ENCODE measurements at places on chromosomes 2 and 18. TPM values are rescaled to one million over a fixed set of nuclear protein-coding genes. Genes with fewer than 3 reads are reported as not detected.

DNA sequence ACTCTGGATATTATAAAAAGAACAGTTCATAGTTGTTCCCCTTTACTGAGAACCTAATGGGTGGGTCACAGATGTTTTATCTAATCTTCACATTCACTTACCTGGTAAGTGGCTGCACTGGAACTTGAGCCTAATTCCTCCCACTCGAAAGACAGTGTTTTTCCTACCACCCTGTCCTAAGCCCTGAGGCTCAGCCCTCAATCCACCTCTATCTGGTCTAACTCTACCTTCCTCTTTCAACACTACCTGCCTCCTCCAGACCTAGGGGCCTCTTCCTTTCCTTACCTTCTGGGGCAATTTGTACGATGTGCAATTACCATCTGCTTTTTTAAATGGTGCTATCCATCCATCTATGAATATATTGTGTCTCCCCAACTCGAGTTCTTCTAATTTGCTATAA lies 9.7 kb upstream of the KIF3C start:
- DNase-seq, result no peak

CD8B2 gene
- not detected for total RNA-seq

INO80C gene
- 26.4 TPM for total RNA-seq

DNA sequence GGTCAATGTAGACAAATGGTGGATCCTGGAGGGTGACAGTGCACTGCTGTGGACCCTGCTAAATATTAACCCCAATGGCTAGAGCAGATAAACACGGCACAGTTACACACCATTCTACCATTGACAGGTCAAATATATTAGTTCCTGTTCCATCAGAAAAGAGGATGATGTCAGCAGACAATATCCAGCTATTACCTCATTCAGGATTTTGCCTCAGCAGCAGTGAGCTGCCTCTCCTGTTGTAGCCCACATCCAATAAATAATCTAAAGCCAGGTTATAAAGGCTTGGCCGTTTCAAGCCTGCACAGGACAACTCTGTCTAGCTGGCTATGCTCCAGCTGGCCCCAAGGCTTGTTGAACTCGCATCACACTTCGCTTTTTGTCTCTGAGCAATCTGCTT lies 31.6 kb upstream of the NETO1 start:
- no peak for DNase-seq

DNA sequence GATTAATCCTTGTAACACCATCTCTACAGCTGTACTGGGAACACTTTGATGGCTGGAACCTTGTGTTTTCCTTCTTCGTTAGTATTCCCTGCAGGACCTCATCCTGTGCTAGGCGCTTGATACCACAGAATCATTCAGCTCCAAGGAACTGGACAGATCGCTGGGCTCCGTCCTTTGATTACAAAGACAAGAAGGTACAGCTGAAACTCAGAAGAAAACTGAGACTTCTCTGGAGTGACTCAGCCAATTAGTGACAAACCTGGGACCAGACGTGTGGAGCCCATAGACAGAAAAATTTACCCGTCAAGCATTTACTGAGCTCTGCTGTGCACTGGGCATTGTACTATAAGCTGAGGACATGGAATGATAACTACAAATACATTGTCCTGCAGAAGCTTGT lies 67.3 kb downstream of the NCKAP5 start:
- no peak for DNase-seq

- DNase-seq, result no peak
Observed at GRCh38 chr2:26873286-26873983, 25.5 kb downstream of the DPYSL5 start.

GRCh38 chr2:19575641-19576040 lies 217.2 kb upstream of the OSR1 start:
- no peak for DNase-seq

- no peak for DNase-seq
Observed at GRCh38 chr2:110883406-110883805, 151.0 kb downstream of the ACOXL start.

PLGLB2 gene
- total RNA-seq, result 1.5 TPM

- no peak for DNase-seq
Observed at GRCh38 chr2:23029951-23030350, 355.0 kb upstream of the KLHL29 start.

ALK gene
- 0.17 TPM for total RNA-seq

DNA sequence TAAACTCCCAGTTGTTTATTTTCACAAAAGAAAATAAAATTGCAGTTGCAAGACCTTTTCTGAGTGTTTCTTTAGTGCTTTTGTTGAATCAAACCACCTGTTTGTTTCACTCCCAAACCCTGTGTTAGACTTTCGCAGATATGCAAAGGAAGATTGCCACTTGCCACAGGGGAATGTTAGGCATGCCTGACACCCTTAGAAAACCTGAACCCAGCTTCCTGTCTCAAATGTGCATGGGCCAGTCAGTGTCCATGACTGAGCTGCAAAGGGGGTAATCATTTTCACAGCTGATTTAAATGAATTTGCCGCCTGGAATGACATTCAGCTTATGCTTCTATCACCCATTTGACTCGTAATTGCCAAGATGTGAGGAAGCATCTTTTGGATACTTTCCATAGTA lies 17.5 kb downstream of the TGOLN2 start:
- no peak for DNase-seq

SPEG gene
- 94.6 TPM for total RNA-seq

DNA sequence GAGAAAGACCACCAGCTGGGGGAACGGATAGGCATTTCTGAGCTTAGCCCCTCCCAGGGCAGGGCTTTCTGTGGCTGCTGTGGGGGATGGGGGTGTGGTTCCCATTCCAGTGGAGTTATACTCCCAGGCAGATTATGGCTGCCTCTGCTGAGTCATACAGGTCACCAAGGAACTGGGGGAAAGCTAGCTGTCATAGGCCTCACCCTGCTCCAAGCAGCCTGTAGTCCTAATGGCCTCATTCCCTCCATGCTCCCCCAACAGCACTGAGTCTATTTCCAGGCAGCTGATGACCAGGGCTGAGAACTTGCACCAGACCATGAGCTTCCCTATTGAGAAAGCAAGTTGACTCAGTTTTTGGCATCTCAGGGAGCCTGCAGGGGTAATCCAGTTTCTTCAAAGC lies 87.1 kb downstream of the GPR39 start:
- DNase-seq, result no peak

KIAA2012 gene
- not detected for total RNA-seq

GRCh38 chr2:33488715-33489540 lies 12.5 kb downstream of the RASGRP3 start:
- no peak for DNase-seq

DNA sequence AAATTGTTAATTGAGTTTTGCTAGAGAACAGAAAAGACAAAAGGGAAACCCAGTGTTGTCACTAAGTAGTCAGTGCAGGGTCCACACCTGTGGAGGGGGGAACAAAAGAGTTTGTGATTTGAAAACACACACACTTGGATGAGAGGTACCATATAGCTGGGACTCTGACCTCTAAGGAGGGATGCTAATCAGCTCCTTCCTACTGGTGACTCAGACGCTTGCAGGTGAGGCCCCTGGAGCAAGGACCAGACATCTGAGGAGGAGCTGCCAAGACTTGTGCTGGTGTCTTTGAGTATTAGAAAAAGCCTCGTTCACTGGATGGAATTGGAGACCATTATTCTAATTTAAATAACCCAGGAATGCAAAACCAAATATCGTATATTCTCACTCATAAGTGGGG lies 146.4 kb upstream of the MAP2 start:
- DNase-seq, result no peak

DIPK1C gene
- total RNA-seq, result 9.0 TPM

DNA sequence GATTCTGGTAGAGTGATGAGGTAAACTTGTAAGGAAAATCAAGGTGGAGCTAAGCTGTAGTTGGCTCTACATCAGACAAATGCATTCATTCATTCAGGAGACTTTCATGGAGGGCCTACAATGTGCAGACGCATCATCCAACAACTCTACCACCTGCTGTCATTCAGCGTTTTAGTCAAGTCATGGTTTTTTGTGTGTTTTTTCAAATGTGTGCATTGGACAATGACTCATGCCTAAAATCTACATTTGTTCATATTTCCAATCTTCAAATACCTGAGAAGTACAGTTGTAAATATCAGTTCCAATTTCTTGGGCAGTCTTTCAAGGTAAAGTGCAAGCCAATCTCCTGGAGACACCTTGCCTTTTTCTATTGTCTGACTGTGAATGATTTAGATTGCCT lies 108.0 kb upstream of the LGALSL start:
- DNase-seq, result no peak

DNA sequence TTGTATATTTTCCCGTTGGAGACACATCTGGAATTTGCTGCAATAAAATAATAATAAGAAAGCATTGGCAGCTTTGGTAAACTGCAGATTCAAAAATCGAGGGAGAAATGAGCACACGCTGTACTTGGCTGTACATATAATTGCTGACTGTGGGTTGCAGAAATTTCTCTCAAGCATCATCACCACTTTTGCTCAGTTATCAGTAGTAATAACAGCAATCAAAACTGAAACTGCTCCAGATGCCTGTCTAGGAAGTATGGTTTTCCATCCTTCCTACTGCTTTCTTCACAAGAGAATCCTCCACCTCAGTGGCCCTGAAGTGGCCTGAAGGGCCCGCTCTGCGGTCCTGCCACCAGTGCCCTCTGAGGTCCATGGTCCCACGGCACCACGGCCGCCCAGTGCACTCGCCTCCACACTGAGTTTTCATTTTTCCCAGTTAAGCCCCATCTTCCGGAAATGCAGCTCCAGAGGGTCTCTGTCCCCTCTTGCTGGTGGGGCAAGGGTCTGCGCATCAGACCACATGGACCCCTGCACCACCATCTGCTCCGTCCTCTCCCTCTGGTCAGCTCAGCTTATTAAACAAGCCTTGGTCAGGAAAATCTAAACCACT lies 3.9 kb downstream of the DUSP28 start:
- DNase-seq, result no peak

- DNase-seq, result no peak
Observed at GRCh38 chr2:133338224-133338623, 230.0 kb downstream of the NCKAP5 start.

GRCh38 chr2:227390468-227391256 lies 2.9 kb upstream of the SCYGR1 start:
- DNase-seq, result no peak

DNA sequence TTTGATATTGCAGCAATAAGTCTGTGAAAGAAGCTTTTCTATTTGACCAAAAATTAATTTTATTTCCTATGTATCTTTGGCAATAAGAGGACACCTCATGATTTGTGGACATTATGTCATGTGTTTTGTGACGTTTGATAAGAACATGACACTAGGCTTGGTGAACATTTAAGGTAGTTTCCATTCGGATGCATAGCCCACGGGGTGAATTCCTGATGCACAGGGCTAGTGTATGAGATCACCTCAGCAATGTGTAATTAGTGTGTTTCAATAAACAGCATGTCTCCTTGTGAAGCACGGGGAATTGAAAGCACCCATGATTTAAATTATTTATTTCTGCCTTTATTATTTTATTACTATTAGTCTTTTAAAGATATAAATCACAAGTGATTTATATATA lies 146.1 kb upstream of the LINC00305 start:
- no peak for DNase-seq

DNA sequence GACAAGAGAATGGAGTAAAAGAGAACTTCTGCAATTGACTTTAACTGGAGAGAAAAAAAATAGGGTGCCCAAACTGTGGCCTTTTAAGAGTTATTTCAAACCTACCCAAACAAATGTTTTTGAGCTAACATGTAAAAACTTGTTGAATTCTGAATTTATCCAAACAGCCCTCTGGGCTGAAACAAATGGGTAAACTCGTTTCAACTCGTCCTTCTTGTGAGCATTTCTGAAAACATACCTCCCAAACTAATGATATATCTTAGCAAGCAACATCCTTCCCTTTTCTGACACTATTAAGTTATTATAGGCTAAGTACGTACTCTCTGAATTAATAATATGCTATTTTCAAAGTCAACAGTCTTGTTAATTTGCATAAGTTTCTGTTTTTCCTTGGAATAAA lies 793.0 kb upstream of the ACVR2A start:
- no peak for DNase-seq

GRCh38 chr2:107006836-107007235 lies 120.9 kb upstream of the ST6GAL2 start:
- DNase-seq, result no peak

DNA sequence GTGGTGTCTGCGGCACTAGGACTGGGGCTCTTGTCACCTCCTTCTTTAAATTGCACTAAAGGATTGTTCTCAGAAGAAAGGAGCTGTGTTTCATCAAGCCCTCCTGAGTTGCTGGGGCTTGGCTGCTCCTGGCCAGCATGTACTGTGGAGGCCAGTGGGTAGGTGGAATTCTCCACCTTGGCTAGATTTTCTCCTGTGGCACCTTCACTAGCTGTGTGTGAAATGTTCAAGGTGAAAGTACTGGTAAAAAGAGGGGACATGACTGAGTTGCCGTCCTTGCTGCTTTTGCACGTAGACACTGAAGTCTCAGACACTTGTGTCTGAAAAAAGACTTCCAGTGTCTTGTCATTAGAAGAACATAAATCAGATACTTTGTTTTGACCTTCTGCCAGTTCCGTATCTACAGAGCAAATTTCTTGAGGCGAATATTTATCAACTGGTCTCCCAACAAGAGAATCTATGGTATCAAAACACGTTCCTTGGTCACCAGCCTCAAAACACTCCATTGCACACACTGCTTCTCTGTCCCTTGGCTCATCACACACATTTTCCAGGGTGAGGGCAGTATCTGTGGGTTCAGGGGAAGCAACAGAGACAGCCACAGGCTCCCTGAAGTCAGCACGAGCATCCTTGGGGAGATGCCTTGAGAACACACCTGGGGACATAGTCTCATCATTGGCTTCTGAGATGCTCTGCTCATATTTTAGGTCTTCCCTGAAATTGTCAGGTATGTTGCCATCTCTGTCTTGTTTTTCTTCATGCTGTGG lies 91.4 kb downstream of the ALPK2 start:
- DNase-seq, result no peak

- no peak for DNase-seq
Observed at GRCh38 chr2:158723921-158724802, 71.0 kb upstream of the DAPL1 start.

DNA sequence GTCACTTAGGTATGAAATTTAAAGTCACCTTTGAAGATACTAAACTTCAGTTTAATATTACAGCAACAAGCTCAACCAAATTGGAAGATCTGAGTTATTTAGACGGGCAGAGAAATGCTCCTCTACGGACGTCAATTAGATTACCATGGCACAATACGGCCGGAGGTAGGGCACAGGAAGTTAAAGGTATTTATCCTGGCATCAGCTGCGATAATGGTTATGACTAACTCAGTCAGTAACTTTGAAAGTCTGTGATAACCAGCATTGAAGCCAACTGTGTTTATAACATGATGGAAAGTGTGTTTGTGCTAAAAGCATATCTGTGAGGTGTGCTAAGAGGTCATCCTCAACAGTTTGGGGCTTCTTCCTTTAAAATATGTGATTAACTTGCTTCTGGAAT lies 117.3 kb downstream of the WDSUB1 start:
- no peak for DNase-seq

GPC1 gene
- total RNA-seq, result 316 TPM

GRCh38 chr2:233350708-233351107 lies 3.6 kb upstream of the DGKD start:
- DNase-seq, result no peak

HOXD10 gene
- not detected for total RNA-seq

Data from heart left ventricle (tissue), 16 donors.